Central memory CD4-positive, alpha-beta T cell (primary cell): ENCODE measurements at places on chromosomes 6 and 20.

GRCh38 chr6:114592506-114592905 lies 249.7 kb upstream of the HS3ST5 start:
- DNase-seq = no peak

DNA sequence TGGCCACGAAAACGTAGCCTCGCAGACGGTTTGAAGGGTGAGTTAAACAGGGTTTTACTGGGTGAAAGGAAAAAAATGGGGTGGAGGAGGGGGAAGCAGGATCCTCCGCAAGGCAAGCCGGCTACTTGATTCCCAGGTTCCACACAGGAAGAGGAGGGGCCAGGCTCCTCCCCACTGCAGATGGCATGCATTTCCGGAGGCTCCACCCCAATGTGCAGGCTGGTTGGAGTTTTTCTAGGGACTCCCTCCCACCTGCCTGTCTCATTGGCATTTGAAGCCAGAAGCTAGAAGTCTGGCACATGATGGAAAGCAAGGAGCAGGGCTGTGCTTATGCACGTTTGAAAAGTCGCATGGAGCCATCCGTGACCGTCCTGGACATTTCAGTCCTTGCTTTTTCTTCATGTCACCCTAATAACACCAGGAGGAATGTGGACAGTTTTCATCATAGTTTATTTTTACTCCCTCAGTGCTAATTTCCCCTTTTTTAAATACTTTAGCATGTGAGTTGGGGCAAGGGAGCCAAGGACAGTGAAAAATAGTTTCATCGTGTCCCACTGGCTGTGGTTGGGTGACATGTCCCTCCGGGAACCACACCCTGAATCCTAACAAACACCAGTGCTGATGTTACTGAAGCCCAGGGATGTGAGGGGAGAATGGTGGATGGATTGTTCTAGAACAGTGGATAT lies 100.1 kb upstream of the INSM1 start:
- no peak for DNase-seq

DNA sequence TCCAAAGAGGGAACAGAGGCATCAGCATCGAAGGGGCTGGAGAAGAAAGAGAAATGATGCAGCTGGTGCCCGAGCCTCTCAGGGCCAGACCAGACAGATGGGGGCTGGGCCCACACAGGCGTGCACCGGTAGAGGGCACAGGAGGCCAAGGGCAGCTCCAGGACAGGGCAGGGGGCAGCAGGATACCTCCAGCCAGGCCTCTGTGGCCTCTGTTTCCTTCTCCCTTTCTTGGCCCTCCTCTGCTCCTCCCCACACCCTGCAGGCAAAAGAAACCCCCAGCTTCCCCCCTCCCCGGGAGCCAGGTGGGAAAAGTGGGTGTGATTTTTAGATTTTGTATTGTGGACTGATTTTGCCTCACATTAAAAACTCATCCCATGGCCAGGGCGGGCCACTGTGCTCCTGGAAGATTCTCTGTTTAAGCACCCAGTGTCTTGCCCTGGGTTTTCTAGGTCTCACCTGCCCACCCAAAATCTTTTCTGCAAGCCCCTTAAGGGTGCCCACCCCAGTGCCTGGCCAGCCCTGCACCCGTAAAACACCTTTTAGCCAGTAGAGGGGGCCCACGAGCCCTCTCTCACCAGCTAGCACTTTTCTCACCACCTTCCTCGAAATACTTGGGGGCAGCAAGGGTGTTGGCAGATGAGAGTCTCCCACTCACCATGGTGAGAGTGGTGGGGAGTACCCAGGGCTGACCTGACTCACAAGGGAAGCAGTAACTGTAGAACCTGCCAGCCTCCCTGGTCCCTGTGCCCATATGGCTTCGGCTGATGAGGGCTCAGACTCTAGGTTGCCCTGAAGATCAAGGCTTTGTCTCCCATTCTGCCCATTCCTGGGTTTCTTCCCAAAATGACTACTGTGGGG lies 35.7 kb upstream of the ID1 start:
- DNase-seq = peak; percentile 42

DNA sequence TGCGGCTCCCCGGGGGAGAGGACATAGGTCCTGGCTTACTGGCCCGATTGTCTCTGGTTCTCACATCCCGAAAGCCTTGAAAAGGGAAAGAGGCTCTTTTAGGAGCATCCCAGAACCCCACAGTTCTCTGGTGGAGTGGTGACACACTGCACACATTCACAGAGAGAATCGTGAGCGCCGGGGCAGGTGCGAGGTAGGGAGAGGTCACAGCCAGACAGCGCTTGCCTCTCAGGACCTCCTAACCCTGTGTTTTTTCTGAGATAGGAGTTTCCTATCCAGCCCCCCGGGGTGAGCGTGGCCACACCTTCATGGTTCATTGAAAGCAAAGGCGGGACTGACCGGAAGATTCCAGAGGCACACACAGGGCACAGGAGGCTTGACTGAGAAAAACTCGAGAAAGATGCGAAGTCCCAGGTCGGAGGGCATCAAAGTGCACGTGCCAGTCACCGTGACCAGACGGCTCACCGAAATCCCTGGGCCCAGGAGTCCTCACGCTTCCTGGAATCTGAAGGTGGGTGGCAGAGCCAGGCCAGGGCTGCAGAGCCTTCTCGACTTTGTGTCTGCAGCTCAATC lies 46.5 kb upstream of the FRMD1 start:
- DNase-seq = no peak

GRCh38 chr6:30763618-30764489 lies 19.5 kb upstream of the IER3 start:
- no peak for DNase-seq

DNA sequence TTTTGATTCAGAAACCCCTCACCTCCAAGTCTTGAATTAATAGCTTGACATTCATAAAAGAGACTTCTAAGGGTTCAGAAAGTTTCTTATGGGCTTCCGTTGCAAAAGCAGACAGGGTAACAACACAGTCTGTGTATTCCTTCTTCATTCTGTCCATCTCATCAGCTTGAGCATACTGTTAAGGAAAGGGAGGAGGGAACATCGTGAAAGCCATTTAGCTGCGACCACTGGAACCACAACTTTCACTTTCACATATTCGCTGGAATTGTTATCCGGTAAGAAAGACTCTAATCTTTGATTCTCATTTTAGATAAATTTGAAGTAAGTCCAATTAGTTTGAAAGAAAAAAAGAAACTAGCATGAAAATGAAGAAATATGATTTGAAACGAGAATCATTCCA lies 174.4 kb downstream of the SYNE1 start:
- DNase-seq = no peak

- DNase-seq = no peak
These were observed 150.8 kb downstream of the ZMYND8 start for GRCh38 chr20:47205577-47206123.

- DNase-seq = peak; percentile 66
These were observed 96.0 kb upstream of the CNKSR3 start for GRCh38 chr6:154606457-154606856.

DNA sequence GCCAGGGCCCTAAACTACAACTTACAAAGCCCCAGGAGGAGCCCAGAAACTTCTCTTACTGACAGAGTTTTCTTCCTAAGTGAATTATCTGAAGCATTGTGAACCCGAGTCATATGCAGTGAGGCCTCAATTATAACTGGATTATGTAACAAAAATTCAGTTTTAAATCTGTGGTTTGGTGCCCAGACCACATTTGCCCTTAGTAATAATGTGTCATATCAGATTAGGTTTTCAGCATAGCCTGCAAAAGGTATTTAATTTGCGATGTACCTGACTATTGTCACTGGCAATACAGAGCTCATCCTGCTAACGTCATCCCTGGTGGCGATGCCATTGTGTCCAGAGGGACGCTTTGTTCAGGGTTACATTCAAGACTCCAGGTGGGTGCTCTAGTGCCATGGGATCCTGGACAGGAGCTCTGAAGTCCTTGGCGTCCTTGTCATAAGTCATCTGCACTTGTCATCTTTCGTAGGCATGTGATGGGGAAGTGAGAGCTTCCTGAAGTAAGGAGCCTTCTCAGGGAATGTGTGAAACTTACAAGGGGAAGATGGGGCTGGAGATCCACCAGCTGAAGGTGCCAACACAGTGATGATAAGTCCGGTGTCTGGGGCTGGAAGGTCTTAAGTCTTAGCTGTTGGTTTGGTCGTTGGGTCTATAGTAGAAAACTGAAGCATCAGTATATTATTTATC lies 65.1 kb downstream of the HIVEP1 start:
- DNase-seq = no peak

GRCh38 chr6:41758641-41759035 lies 11.4 kb upstream of the PGC start:
- no peak for DNase-seq

DNA sequence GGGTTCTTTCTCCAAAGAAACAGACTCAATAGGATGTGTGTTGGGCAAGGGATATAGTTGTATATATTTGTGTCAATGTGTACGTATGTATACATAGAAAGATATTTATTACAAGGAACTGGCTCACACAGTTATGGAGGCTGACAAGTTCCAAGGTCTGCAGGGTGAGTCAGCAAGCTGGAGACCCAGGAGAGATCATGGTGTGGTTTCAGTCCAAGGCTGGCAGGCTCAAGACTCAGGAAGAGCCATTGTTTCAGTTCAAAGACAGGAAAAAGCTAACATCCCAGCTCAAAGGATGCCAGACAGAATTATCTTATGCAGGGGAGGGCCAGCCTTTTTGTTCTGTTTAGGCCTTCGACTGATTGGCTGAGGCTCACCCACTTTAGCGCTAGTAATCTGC lies 89.9 kb upstream of the RALGAPA2 start:
- no peak for DNase-seq

- no peak for DNase-seq
These were observed 3.6 kb downstream of the CPNE1 start for GRCh38 chr20:35661053-35661452.

GRCh38 chr6:148179786-148180185 lies 162.9 kb upstream of the SASH1 start:
- no peak for DNase-seq

- no peak for DNase-seq
These were observed 5.0 kb upstream of the CAP2 start for GRCh38 chr6:17388365-17388764.

DNA sequence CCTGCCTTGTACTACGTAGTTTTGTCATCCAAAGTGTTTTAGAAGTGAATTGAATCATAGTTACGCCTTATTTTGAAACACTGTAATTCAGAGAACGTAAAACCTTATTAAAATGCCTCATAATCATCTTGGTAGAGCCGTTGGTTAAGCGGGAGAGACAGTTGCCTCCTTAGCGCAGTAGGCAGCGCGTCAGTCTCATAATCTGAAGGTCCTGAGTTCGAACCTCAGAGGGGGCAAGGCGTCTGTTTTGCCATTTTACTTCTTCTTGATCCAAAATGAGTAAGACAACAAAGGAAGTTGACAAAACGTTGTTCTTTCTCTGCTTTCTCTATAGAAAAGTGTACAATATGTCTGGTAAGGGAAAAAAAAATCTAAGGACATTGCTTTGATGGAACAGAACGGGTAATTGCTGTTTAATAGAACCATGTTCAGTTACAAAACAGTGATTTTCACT lies 20.7 kb upstream of the TRIM27 start:
- peak; percentile 72 for DNase-seq

DNA sequence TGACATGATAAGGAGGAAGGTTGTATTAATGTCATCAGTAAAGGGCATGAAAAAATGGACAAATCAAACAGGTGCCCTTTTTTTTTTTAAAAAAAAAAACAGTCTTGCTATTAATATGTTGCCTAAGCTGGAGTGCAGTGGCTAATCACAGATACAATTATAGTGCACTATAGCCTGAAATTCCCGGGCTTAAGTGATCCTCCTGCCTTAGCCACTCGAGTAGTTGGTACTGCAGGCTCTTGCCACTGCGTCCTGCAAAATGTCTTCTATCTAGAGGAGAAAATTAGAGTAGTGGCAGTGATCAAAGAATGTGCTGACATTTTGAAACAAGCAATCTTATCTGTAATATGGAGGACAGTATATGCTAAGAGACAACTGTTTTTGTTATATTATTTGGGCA lies 127.7 kb downstream of the ASCC3 start:
- DNase-seq = no peak

DNA sequence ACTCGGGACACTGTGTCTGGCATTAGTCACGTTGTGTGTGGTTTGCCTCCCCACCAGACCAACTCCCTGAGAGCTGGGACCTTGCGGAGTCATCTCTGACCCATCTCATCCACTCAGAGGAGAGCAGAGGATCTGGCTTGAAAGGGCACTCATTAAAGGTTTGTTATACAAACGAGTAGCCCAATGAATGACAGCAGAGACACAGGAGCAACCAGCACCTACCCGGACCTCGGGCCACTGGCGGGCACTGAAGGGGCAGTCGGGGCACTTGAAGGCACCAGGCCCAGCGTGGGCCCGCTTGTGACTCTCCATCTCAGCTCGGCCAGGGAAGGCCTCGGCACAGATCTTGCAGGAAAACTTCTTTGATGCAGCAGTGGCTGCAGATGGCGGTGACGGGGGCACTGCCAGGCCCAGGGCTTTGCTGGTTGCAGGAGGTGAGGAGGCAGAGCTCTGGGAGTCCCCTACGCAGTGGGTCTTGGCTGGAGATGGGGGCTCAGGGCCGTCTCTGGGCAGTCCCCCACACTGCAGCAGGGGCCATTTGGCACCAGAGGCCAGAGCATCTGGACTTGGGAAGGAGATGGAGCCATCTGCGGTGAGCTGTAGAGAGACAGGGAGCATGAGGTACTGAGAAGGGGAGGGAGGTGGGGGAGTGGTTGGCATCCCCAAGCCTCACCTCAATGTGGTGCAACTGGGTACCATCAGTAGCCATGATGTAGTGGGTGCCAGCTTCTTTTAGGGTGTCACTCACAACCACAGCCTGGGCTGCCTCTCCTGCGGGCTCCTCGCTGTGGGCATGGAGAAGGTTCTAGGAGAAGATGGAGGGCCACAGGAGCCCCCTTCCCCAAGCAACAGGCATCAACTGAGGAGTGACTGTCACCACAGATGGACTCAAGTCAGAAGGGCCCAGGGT lies 17.7 kb downstream of the PCIF1 start:
- no peak for DNase-seq

GRCh38 chr6:2086326-2086965 lies 159.0 kb downstream of the GMDS start:
- DNase-seq = no peak

GRCh38 chr6:4349323-4349722 lies 213.9 kb upstream of the ECI2 start:
- no peak for DNase-seq

DNA sequence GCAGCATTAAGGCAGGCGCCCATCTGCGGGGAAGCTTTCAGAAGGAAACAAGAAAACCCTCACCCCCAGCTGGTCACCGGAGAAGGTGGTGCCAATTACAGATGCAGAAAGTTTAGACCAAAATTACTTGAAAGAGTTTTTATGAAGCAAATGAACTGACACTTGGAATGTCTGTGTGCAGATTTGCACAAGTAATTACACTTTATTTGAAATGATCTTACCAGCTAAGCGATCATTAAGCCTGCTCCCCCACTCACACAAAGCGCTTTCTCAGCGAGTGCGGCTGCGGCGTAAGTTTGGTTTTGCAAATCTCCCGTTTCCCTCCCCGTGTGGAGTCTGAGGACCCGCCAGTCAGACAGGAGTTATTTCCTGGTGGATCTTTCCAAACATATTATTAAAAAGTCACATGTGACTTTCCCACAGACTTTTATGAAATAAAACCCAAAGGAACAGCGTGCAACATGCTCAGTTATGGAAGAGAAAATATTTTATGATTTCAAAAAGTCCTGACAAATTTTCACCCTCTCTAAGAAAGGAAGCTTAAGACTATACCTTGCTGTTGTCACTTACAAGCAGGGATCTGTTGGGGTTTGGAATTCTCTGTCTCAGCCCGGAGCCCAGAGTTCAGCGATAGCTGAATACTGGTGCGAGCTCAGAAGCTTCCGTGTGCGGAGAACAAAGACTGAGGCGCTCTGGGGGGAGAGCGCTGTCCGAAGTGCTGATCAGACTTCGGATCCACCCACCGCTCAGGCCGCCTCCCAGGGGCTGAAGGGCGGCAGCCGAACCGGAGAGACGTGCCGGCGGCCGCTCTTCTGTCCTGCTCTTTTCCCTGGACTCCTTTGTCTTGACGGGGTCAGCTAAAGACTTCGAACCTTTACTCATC lies 2.7 kb upstream of the MYT1 start:
- peak; percentile 9 for DNase-seq

- DNase-seq = no peak
These were observed 31.5 kb upstream of the COL10A1 start for GRCh38 chr6:116157391-116157790.
